ENCODE measurements at places on chromosomes 3 and 15. TPM values are rescaled to one million over a fixed set of nuclear protein-coding genes. Genes with fewer than 3 reads are reported as not detected.

The CCR5 gene
- total RNA-seq, result 5.8 TPM

The SELENOS gene
- 53.0 TPM for total RNA-seq

- no peaks in the 10 kb centered on the region for H3K36me3 ChIP-seq
- H3K27ac ChIP-seq, result no peak overlapping the region
- DNase-seq, result no peak
These were observed 483.9 kb downstream of the RBMS3 start for GRCh38 chr3:29764603-29765254.

- H3K4me3 ChIP-seq, result no peak overlapping the region
- H3K27ac ChIP-seq, result no peak overlapping the region
- no peaks in the 10 kb centered on the region for H3K27me3 ChIP-seq
- no peaks in the 10 kb centered on the region for H3K36me3 ChIP-seq
These were observed 549.8 kb downstream of the NSUN3 start for GRCh38 chr3:94612631-94613030.

Measured in activated T-helper 1 cell treated with anti-CD3 and anti-CD28 coated beads, Interleukin-12 subunit alpha, Interleukin-12 subunit beta, Interleukin-2, Interleukin-4 antibody, amounts not matched to agents 30 ng/mL and 10 ng/mL and 1 ng/mL, durations not matched to agents 14 hours and 24 hours and 36 hours (primary cell).